Vagina (tissue), 2 donors: ENCODE measurements at places on chromosomes 12 and 14. TPM values are rescaled to one million over a fixed set of nuclear protein-coding genes. Genes with fewer than 3 reads are reported as not detected.

- H3K4me3 ChIP-seq = no peak overlapping the region
- H3K36me3 ChIP-seq = no peaks in the 10 kb centered on the region
- DNase-seq = no peak
Measured at GRCh38 chr12:2722806-2723205, 72.0 kb upstream of the FKBP4 start.

GRCh38 chr12:89439941-89440340 is 84.7 kb downstream of the GALNT4 start:
- H3K27me3 ChIP-seq = no peaks in the 10 kb centered on the region
- H3K36me3 ChIP-seq = no peaks in the 10 kb centered on the region
- H3K27ac ChIP-seq = no peak overlapping the region
- H3K4me1 ChIP-seq = no peaks in the 10 kb centered on the region

DNA sequence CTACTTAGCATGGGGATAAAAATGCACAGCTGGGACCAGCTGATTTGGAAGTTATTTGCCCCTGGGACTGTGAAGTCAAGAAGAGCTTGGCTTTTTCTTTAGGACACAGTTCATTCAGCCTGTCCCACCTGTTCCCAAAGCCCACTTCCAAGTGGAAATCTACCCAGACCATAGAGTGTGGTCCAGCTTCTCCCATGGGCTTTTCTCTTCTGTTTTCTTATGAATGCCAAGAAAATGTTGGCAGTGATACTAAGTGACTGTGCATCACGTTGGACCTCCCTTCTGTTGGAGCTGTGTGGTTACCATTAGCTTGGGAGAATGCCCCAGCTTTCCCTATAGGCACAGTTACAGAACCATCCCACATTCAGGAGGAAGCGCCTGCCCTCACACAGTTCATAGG is 89.4 kb downstream of the NT5DC3 start:
- DNase-seq = no peak
- no peaks in the 10 kb centered on the region for H3K4me1 ChIP-seq
- no peaks in the 10 kb centered on the region for H3K27me3 ChIP-seq
- no peaks in the 10 kb centered on the region for H3K36me3 ChIP-seq

GRCh38 chr14:75831952-75832351 is 149.8 kb downstream of the TGFB3 start:
- H3K4me3 ChIP-seq = no peak overlapping the region
- H3K27me3 ChIP-seq = no peaks in the 10 kb centered on the region
- H3K27ac ChIP-seq = peak overlapping the region; percentile 38

DNA sequence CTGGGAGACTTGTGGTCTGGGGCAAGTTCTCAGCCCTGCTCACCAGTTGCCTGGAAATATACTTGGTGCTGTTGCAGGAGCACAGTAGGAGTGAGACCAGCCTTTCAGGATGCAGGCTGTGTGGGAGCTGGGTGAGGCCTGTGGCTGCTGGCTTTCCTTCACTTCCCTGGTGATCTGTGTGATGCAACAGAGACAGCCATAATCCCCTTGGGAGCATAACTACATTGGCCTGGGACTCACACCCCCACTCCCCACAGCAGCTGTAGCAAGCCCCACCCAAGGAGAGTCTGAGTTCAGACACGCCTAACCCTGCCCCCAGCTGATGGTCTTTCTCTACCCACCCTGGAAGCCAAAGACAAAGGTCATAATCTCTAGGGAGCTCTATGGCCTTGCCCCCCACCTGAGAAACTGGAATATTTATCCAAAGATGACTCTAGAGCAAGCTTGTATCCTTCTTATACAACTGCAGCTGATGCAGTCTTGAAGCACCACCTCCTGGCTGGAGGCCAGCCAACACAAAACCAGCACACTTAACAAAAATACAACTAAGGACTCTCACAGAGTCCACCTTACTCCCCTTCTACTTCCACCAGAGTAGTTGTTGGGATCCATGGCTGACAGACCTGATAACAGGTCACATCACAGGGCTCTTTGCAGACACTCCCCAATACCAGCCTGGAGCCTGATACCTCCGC is 190.4 kb upstream of the CPNE8 start:
- no peaks in the 10 kb centered on the region for H3K27me3 ChIP-seq
- DNase-seq = no peak
- no peak overlapping the region for H3K4me3 ChIP-seq
- no peaks in the 10 kb centered on the region for H3K4me1 ChIP-seq
- no peak overlapping the region for H3K27ac ChIP-seq

GRCh38 chr12:51484119-51484518 is 59.5 kb downstream of the SLC4A8 start:
- H3K36me3 ChIP-seq = no peaks in the 10 kb centered on the region
- H3K4me1 ChIP-seq = no peaks in the 10 kb centered on the region
- no peak overlapping the region for H3K27ac ChIP-seq
- DNase-seq = no peak

- H3K27me3 ChIP-seq = no peaks in the 10 kb centered on the region
- H3K4me1 ChIP-seq = no peaks in the 10 kb centered on the region
Measured at GRCh38 chr12:19704966-19705365, 265.7 kb downstream of the AEBP2 start.

DNA sequence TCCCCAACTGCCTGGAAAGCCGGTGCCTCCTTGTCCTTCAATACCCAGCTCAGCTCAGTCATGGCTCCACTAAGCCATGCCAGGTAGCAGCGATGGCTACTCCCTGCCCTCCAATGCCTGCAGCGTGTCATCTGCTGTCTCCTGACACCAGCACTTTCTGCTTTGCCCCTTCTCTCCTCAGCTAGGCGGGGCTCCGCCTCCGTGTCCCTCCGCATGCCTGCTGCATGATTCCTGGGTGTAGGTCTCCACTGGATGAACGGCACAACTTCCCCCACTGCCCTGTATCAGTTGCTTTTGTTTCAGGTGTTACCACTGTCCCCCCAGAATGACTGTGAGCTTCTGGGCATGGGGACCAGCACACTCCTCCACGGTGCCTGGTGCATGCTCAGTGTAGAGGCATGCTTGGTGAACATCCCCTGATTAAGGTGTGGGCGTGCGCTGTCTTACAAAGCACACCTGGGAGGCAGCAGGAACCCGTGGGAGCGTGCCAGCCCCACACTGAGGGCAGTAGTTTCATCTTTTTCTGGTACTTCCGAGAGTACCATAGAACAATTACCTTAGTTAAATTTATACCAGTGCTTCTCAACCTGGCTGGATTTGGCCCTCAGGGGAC is 179.4 kb upstream of the PRMT8 start:
- H3K4me3 ChIP-seq = no peak overlapping the region
- no peak for DNase-seq
- H3K4me1 ChIP-seq = peaks cover 31% of the 10 kb centered on the region

- no peaks in the 10 kb centered on the region for H3K36me3 ChIP-seq
- H3K4me3 ChIP-seq = no peak overlapping the region
- H3K4me1 ChIP-seq = no peaks in the 10 kb centered on the region
- H3K27me3 ChIP-seq = no peaks in the 10 kb centered on the region
- no peak for DNase-seq
- no peak overlapping the region for H3K27ac ChIP-seq
Measured at GRCh38 chr14:94682061-94682516, 69.9 kb downstream of the SERPINA3 start.

- H3K27me3 ChIP-seq = no peaks in the 10 kb centered on the region
- peak overlapping the region; percentile 2 for H3K27ac ChIP-seq
- H3K36me3 ChIP-seq = peaks cover 12% of the 10 kb centered on the region
- no peak overlapping the region for H3K4me3 ChIP-seq
Measured at GRCh38 chr12:108822497-108823205, 34.7 kb downstream of the SSH1 start.

GRCh38 chr12:89238593-89238992 is 113.7 kb downstream of the DUSP6 start:
- H3K4me1 ChIP-seq = peaks cover 12% of the 10 kb centered on the region
- H3K36me3 ChIP-seq = no peaks in the 10 kb centered on the region
- no peak overlapping the region for H3K27ac ChIP-seq
- H3K4me3 ChIP-seq = no peak overlapping the region
- no peaks in the 10 kb centered on the region for H3K27me3 ChIP-seq

DNA sequence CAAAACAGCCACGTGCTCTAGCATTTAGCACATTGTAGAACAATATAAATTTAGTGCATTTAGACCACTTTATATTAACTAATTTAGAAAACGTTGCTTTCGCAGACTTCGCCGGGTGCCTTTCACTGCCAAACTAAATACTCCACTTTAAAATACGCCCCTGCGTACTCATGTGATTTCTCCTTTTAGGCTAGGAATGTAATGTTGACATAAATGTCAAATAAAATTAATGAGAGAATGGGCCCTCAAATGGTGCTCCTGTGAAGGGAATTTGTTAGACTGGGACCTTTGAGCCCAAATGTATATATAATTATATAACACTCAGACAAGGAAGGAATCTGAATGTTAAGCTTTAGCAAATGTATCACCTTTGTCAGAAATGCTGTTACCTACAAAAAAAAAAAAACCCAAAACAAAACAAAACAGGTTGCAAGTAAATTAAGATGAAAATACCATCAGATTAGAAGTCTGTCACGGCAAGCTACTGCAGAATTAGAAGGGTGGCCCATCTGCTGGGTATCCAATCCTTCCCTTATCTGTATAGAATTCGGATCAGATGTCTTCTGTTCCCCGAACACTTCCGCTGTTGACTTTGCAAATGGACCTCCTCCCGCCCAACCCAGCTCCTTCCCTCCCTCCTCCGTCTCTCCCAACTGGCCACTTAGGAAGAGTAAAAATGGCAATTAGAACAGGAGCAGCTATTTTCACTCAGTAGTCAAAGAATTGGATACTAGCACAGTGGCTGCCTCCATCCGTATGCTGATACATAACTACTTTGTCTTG is 159.3 kb upstream of the FOXN3 start:
- H3K4me3 ChIP-seq = no peak overlapping the region
- H3K27ac ChIP-seq = no peak overlapping the region
- no peaks in the 10 kb centered on the region for H3K36me3 ChIP-seq
- DNase-seq = no peak
- no peaks in the 10 kb centered on the region for H3K27me3 ChIP-seq

GRCh38 chr12:118055144-118055557 is 5.8 kb downstream of the WSB2 start:
- H3K27me3 ChIP-seq = no peaks in the 10 kb centered on the region
- H3K36me3 ChIP-seq = no peaks in the 10 kb centered on the region
- peaks cover 49% of the 10 kb centered on the region for H3K4me1 ChIP-seq
- H3K27ac ChIP-seq = no peak overlapping the region
- no peak overlapping the region for H3K4me3 ChIP-seq
- DNase-seq = no peak

Gene CLEC1B
- total RNA-seq = not detected

Gene DPY19L2
- 9.6 TPM for total RNA-seq

Gene B4GALNT1
- 7.6 TPM for total RNA-seq

Gene OTX2
- total RNA-seq = not detected

Gene GARIN6
- total RNA-seq = not detected

Gene IFNG
- not detected for total RNA-seq

Gene SIX1
- total RNA-seq = 3.7 TPM

Gene IFNG-AS1
- not detected for total RNA-seq

Gene SLC6A13
- not detected for total RNA-seq

Gene GDF3
- not detected for total RNA-seq

Gene CFAP54
- total RNA-seq = 1.7 TPM

Gene MGP
- 1,065 TPM for total RNA-seq
